ENCODE measurements at places on chromosomes 5 and 9.

GRCh38 chr9:137421838-137422603 lies 941 bp downstream of the EXD3 start:
- no peak for DNase-seq

DNA sequence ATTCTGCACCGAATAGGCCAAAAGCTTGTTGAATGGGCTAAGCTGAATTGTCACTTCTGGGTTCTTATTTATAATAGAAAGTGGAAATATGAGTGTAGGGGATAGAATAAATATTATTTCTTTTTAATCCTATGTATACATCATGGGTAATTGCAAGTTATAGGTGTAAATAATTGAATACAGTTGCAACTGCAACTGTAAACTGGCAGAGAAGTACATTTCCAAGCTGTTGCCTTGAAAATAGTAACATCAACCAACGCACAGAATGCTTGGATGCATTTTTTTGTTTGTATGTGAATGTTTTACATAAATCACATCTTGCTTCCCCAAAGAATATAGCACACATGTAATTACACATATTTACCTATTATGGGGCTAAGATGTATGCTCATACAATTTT lies 234.1 kb downstream of the NNT start:
- DNase-seq = no peak

- DNase-seq = no peak
Observed at GRCh38 chr5:180099733-180100611, 28.4 kb upstream of the RNF130 start.

GRCh38 chr5:36244076-36244475 lies 2.4 kb upstream of the NADK2 start:
- DNase-seq = no peak

DNA sequence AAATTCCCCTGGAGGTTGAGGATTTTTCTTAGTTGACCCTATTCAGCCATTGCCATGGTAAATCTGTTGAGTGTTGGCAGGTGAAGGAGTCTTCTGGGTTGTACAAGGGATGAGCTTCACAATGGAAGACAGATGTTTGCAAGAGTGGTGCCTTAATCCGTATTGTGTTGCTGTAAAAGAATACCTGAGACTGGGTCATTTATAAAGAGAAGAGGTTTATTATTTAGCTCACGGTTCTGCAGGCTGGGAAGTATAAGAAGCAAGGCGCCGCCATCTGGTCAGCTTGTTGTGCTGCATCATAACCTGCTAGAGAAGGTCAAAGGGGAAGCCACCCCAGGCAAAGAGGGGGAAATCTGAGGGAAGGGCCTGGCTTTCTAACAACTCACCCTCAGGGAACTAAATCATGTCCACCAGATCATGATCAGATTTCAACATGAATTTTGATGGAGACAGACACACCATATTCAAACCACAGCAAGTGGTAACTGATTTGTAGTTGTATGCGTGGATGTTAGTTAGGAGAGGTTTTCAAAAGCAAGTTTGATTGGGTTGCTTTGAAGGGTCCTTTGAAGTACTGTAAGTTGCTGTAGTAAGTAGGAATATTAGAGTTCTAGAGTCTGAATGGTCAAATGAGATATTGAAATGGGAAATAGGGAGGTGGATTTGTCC lies 2.5 kb downstream of the TNPO1 start:
- peak; percentile 45 for DNase-seq

Data from dorsolateral prefrontal cortex (tissue), 122 donors.